AG04449 (cell line): ENCODE measurements at places on chromosomes 2 and 18.

GRCh38 chr2:73081181-73081671 is 9.7 kb upstream of the SFXN5 start:
- no peak for DNase-seq

GRCh38 chr18:25299426-25300300 is 52.3 kb downstream of the ZNF521 start:
- DNase-seq, result no peak

GRCh38 chr2:41377837-41378236 is 670.0 kb upstream of the PKDCC start:
- DNase-seq, result no peak

DNA sequence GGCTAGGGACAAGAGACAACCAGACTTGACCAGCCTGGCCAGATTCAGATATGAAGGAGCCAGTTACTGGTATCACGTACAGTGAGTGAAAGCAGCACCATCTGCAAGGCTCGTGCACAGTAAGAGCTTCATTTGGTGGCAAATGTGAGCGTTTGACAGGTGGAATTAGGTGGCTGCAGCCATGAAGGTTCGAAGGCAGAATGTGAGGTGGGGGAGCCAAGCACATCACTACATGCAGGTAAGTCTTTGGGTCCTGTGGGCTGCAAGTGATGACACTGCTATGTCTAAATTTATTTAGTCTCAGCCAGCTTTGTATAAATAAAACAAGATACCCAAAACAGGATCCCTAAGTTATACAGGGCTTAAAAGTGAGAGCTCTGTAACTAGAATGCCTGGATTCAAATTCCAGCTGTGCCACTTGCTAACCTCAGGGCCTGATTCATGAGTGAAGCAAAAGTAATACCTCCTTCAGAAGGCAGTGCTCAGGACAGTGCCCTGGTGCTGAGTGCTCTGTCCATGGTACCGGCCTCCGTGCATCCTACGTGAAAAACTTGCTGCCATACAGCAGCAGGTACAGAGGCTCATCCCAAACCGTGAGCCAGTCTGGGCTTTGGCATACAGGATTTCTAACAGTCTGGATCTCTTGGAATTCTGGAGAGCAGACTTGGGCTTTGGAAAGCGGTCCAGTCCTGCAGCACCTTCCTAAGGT is 18.6 kb downstream of the DDX18 start:
- DNase-seq, result no peak

GRCh38 chr2:105584435-105585010 is 160.2 kb upstream of the NCK2 start:
- no peak for DNase-seq

- DNase-seq, result no peak
Measured at GRCh38 chr2:20717641-20718040, 50.7 kb downstream of the GDF7 start.
